ENCODE measurements at places on chromosomes 11 and 22.

GRCh38 chr22:36291831-36292740 lies 39.2 kb downstream of the APOL1 start:
- no peak for DNase-seq

GRCh38 chr11:66609721-66610617 lies 6.5 kb upstream of the RBM14 start:
- no peak for DNase-seq

- DNase-seq, result no peak
Observed at GRCh38 chr11:44010789-44011251, 37.0 kb upstream of the ACCSL start.

- no peak for DNase-seq
Observed at GRCh38 chr11:19878520-19878919, 165.9 kb downstream of the NAV2 start.

- DNase-seq, result no peak
Observed at GRCh38 chr11:3616721-3617460, 24.9 kb downstream of the ART5 start.

DNA sequence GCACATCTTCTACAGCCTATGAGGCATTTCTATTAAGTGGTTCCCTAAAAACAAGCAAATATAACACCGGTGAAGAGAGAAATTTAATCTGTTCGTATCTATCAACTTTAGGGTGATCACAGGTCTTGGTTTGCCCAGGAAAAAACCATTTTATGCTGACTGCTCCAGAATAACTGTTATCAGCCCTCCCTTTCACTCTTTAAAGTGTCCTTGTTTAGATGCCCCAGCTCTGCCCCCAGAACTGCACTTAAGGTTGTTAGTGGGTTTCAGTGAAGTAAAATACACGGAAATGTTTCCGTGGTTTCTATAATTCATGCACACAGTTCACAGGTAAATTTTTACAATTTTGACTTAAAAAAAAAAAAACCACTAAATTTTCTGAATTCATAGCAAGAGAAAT lies 70.0 kb downstream of the NARS2 start:
- DNase-seq, result no peak

DNA sequence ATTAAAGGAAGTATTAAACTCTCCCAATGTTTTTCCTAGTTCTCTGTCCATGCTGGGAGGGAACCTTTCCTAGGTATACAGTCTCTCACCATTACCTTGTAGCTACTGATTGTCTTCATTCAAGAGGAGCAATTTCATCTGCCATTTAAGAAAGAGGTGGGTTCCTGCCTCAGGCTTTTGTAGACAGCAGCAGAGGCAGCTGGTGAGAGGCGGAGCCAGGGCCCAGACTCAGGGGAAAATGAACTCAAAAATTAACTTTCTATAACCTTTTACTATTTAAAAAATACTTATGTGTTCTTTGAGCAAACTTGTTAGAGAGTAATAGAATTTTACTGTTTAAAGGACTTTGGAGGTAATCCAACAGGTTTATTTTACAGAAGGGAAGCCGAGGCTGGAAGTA lies 133.0 kb downstream of the SNX19 start:
- no peak for DNase-seq
